ENCODE measurements at places on chromosomes 3 and 15.

DNA sequence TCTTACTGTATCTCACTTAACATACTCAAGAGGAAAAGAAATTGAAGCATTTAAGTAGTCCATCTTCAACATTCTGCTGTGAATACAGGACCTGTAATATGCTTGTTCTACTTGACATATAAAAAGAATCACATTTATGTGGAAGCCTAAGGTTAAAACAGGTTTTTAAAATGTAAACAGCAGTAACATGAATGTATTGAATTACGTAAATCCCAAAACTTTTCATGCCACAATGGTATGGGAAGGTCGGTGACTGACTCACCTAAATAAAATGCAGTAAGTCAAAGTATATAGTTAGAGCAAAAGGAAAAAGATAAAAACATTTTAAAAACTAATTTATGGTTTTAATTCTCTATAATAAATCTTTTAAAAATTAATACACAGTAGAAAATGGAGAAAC, 115.7 kb upstream of the TJP1 start:
- DNase-seq = no peak

GRCh38 chr3:186638259-186638658, 1.9 kb upstream of the FETUB start:
- no peak for DNase-seq

- no peak for DNase-seq
Observed at GRCh38 chr3:56268616-56269383, 199.5 kb downstream of the ERC2 start.

- no peak for DNase-seq
Observed at GRCh38 chr3:121883507-121883906, 10.7 kb upstream of the SLC15A2 start.

DNA sequence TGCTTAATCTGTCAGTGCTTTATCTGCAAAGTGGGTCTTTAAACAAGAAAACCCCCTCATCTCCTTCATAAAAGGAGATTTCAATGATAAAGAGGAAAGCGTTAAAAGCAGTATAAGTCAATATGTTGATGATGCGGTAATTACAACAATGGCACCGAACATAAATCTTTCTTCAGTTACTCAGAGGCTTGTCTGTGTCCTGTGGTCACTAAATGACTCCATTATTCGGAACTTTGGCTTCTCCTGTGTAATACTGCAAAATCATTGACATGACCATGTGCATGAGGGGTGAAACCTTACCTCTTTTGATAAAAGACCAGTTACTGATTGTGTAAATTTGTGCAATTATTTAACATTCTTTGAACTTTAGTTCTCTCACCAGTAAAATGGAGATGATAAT, 4.8 kb upstream of the USP3 start:
- no peak for DNase-seq

- no peak for DNase-seq
Observed at GRCh38 chr3:58043933-58044332, 35.7 kb downstream of the FLNB start.

- no peak for DNase-seq
Observed at GRCh38 chr15:33639051-33639450, 328.3 kb downstream of the RYR3 start.

GRCh38 chr3:33437556-33438283, 2.5 kb downstream of the UBP1 start:
- DNase-seq = no peak

- no peak for DNase-seq
Observed at GRCh38 chr3:197709135-197709534, 27.6 kb downstream of the RUBCN start.

GRCh38 chr15:46312133-46312740, 677.4 kb downstream of the SQOR start:
- peak; percentile 41 for DNase-seq

GRCh38 chr15:38354315-38354929, 99.5 kb upstream of the FAM98B start:
- DNase-seq = peak; percentile 36

- no peak for DNase-seq
Observed at GRCh38 chr3:115862099-115862498, 238.8 kb downstream of the GAP43 start.

DNA sequence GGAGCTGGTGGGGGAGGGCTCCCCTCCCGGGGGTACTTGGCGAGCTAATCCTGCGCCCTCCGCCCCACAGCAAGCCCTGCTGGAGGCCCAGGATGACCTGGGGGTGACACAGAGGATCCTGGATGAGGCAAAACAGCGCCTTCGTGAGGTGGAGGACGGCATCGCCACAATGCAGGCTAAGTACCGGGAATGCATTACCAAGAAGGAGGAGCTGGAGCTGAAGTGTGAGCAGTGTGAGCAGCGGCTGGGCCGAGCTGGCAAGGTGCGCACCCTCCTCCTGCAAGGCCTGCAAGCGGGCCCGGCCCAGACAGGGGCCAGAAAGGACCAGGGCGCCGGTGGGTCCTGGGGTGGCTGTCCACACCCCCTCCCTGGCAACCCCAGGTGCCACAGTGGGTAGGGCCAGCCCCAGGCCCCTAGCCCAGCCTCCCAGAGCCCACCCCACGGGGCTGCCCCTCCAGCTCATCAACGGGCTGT, 56.5 kb downstream of the SEMA3G start:
- DNase-seq = no peak

GRCh38 chr3:119300991-119301391, 6.8 kb downstream of the ARHGAP31 start:
- DNase-seq = no peak

DNA sequence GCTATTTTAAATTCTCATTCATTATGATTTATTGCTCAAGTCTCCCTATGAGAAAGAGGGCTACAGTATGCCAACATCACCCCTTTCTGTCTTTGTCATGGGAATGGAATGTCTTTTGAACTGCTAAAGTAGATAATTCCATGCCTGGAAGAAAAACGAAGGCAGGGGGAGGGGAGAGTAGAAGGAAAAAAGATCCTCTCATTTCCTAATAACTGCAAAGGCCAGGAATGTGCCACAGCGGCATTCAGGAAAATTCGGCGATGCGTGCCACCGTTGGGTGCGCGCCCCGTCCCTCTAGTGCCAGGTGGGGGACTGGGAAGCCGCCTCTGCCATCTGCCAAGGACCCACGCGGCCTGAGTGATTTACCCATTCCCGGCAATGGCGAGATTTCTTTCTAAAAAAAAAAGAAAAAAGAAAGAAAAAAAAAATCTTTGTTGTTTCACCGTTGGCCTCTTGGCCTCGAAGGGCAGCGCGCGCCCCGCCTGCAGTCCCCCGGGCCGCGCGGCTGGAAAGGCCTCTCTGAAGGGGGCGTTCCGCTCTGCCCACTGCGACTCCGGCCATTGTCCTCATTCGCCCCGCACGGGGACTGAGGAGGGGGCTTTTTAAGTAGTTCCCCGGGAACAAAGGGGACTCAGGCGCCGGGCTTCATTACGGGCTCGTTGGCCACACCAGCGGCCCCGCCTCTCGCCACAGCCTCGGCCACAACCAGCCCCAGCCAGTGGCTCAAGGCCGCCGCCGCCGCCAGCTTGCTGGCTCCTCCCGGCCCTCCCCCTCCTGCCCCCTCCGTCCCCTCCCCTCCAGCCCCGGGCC, 54.5 kb downstream of the CPN2 start:
- DNase-seq = no peak

DNA sequence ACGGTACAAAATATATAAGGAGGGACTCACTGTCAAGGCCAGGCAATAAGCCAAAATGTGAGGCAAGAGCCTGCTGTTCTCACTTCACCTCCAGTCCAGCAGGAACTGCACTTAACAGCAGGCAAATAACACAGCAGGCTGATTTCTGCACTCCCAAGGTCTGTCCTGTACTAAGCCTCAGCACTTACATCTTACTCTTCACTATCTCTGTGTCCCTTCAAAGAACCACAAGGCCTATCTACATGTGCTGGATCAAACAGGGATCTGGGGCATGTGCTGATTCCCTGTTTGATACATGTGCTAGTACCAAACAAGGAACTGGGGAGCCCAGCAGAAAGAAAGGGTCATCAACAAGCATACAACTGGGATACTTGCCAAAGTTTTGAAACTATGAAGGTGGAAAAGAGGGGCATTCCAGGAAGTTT, 22.2 kb downstream of the UACA start:
- no peak for DNase-seq

DNA sequence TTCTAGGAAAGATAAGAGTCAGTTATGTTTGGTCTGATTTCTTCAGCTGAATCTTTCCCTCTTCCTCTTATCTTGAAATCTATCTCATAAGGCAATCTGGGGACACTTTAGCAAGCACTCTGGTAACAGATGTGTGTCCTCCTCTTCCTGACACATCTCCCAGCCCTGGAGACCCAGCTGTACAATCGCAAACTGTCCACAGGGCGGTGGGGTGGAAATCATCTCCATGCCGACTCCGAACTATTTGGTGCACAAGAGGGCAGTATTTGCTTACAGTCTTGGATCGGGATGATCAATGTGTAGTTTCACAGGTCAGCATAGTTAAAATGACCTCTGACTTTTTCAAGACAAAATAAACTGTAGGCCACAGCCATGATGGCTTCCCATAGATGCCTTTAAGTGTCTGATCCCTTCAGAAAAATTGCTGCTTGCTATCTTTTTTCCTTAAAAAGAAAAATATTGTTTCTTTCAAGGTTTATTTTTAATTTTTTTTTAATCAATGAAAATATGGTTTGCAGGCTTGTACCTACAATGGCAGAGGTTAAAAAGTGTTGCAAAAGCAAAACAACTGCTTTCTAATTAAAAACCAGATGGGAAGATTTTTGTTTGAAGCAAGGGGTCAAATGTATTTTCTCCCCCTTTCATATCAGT, 17.7 kb downstream of the EEFSEC start:
- DNase-seq = no peak

- no peak for DNase-seq
Observed at GRCh38 chr3:171781711-171782127, 28.6 kb downstream of the PLD1 start.

GRCh38 chr15:40295877-40296560, 11.7 kb downstream of the PLCB2 start:
- DNase-seq = no peak

DNA sequence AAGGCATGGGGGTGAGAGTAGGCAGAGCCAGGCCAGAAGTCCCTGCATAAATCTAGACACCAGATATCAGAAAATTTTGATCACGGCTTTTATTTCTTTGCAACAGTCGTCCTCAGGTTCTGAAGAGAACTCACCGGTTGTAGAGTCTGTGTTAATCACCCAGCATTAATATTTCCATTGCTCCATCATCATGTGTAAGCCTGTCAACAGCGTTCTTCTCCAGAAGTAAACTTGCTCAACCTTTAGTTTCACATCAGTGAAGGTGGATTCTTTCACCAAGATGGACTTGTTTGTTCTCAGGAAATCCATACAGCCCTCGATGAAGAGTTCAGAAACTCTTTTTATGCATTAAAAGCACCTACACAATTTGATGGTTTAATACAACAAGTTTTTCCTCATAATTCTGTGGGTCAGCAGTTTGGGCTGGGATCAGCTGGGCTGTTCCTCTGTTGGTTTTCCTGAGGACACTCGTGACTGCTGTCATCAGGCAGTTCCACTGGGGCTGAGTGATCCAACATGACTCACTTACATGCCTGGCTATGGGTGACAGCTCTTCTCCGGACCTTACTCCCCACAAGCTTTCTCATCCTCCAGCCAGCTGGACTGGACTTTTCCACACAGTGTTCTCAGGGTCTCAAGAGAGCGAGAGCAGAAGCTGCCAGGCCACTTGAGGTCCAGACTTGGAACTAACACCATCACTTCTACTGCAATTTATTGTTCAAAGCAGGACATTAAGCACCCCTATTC, 303.4 kb downstream of the ZNF621 start:
- DNase-seq = no peak

- no peak for DNase-seq
Observed at GRCh38 chr3:112976953-112977352, 2.0 kb upstream of the CD200R1 start.

GRCh38 chr3:64295594-64295993, 70.3 kb upstream of the PRICKLE2 start:
- DNase-seq = no peak

GRCh38 chr3:88744896-88745295, 362.5 kb upstream of the EPHA3 start:
- DNase-seq = no peak

DNA sequence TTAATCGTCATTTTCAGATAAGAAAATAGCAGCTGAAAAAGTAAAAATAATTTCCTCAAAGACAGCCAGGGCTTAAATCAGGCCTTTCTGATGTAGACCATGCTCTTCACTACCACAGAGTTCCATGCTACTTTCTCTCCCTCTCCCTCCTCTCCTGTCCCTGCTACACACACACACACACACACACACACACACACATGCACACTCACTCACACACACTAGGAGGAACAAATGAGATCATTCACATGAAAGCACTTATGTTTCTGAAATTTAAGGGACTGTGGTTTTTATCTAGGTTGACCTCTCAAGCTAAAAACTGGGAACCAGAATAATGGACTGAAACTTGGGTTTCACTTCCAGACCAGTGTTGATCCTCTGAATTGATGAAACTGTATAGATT, 4.1 kb upstream of the PSMA4 start:
- no peak for DNase-seq

DNA sequence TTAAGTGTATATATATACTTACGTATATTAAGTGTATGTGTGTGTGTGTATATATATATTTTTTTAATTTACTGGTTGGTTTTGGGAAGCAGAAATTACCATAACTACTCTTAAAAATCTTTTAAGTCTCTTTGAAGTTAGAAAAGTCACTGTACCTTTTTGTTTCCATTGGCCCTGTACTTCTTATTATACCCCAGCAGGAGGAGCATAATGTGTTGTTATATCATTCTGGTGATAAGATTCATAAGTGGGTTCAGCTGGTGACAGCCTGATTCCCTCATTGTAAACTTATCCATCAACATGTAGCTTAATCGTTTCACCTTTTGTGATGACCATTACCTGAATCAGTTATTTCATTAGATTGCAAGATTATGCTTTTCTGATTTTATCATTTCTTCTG, 30.8 kb downstream of the MLH1 start:
- no peak for DNase-seq

- DNase-seq = no peak
Observed at GRCh38 chr15:75061272-75061671, 37.9 kb downstream of the PPCDC start.

GRCh38 chr15:77335298-77335697, 84.6 kb downstream of the PEAK1 start:
- no peak for DNase-seq

GRCh38 chr3:36954452-36955134, 9.7 kb upstream of the TRANK1 start:
- no peak for DNase-seq

GRCh38 chr3:134751831-134752230, 43.2 kb upstream of the EPHB1 start:
- DNase-seq = no peak

GRCh38 chr3:58120075-58120812, 90.5 kb downstream of the DNASE1L3 start:
- no peak for DNase-seq

GRCh38 chr15:100041127-100041828, 300.5 kb downstream of the ADAMTS17 start:
- no peak for DNase-seq

DNA sequence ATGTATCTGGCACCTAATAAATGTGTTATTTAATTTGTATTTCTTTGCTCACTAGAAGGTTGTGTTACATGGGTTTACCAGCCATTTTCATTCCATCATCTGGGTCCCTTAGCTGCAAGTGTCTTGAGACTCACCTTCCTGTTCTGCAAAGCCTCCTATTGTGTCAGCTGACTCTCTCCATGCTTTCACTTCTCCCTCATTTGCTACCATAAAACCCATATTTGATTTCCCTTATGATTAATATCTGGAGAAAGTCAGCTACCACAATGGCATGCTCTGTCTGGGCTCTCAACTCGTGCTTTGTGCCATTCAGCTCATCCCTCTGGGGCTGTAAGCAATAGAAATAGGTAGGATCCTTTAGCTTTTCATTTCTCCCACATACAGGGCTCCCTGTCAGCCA, 79.5 kb upstream of the EIF1B start:
- no peak for DNase-seq

Data from stimulated activated CD4-positive, alpha-beta T cell treated with anti-CD3 and anti-CD28 coated beads, Interleukin-12 subunit alpha, Interleukin-12 subunit beta, amount 100 ng/mL, for 4 hours (primary cell).